ENCODE measurements at places on chromosomes 6 and 20.

DNA sequence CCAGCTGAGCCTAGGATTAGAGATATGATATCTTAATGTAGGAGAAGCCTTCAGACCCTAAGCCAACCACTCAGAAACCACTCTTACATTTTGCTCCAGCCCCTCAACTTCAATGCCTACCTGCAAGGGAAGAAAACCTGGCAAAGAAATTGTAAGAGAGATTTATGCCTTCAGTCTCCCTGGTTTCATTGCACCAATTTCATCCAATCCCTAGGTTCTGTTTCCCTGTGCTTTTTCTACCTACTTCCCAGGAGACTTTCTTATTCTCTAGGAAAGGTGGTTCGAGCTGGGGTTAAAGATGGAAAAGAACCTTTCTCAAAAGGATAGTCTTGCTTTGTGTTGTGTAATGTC, 1.1 kb upstream of the TCF21 start:
- no peak for DNase-seq

DNA sequence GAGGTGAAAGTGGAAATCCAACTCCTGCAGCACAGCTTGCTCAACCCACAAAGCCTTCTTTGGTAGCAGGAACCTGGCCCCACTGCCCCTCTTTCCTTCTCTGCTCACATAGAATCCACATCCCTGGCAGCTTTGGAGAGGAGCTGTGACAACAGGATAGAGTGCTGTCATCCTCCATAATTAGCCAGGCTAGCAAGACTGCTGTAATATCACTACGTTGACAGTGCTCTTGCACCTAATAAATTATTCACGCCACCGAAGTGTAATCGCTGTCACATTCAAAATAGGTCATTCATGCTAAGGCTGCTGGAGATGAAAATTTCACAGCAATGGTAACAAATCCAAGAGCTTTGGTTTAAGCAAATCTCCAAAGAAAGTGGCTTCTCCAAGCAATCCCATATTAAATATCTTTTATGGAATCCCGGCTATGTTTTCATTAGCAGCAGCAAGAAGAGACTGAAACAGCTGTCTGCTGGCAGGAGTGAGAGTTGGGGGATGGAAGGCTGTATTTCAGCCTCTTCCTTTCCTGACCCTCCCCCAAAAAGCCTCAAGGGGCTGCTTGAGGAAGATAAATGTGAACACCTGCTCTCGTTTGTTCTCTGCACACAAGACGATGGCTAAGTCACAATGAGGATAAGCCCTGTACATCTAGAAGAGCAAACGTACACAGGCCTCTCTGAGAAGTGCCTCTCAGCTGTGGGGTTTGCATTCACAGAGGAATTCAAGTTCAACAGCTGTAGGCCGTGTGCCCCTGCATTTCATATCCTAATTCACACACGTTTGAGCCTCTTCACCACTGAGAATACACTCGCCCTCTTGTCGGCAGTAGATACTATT, 16.5 kb downstream of the RIPOR2 start:
- no peak for DNase-seq

- no peak for DNase-seq
These were observed 224.9 kb downstream of the PHACTR1 start for GRCh38 chr6:12941422-12941821.

- DNase-seq = no peak
These were observed 31.8 kb downstream of the KCNK5 start for GRCh38 chr6:39197521-39197920.

GRCh38 chr6:10441004-10441654, 26.3 kb upstream of the TFAP2A start:
- no peak for DNase-seq

DNA sequence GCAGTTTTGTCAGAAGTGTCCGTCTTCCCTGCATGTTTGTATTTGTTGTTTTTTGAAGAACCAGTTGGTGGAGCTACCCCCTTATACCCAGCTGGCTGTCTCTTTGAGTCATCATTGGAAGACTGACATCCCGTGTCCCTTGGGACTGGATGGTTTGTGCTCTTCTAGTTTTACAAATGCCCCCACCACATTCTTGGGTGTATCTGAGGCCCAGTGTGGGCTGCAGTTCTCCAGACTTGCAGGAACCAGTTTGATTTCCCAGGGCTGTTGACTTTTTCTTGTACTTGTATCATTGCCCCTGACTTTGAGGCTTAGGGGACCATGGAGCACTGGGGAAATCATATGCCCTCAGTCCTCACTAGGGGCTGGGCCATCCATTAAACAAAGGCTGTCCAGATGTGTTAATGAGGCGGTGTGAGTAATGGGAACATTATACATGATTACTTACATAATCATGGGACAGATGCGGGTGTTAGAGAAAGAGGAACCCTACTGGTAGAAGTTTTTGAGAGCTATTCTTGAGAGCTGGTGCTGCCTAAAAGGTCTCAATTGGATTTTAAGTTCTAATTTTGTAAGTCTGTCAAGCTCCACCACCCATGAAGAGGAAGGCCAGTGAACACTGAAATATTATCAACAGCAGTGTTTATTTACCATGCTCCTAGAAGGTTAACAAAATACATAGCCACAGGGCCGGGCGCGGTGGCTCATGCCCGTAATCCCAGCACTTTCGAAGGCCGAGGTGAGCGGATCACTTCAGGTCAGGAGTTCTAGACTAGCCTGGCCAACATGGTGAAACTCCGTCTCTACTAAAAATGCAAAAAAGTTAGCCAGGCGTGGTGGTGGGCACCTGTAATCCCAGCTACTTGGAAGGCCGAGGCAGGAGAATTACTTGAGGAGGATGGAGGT, 8.5 kb downstream of the JARID2 start:
- DNase-seq = no peak

DNA sequence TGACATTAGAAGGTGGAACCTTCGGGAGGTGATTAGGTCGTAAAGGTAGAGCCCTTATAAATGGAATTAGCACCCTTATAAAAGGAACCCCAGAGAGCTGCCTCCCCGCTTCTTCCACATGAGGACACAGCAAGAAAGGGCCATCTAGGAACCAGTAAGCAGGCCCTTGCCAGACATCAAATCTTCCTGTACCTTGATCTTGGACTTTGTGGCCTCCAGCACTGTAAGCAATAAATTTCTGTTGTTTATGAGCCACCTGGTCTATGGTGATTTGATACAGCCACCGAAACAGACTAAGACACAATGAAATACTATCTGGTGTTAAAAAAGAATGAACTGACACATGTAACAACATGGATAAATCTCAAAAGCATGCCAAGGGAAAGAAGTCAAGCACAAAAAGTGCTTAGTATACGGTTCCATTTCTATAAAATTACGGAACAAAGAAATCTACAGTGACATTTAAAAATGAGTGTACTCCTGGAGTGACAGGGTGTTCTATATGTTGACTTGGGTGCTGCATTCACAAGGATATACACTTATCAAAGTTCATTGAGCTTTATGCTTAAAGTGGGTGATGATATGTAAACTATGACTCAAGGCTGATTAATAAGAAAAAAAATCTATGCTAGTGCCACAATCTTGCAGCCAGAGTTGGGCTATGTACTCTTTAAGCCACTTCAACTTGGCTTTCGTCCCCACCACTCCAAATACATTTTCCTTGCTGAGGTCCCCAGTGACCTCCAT, 18.4 kb downstream of the SERPINB1 start:
- no peak for DNase-seq

DNA sequence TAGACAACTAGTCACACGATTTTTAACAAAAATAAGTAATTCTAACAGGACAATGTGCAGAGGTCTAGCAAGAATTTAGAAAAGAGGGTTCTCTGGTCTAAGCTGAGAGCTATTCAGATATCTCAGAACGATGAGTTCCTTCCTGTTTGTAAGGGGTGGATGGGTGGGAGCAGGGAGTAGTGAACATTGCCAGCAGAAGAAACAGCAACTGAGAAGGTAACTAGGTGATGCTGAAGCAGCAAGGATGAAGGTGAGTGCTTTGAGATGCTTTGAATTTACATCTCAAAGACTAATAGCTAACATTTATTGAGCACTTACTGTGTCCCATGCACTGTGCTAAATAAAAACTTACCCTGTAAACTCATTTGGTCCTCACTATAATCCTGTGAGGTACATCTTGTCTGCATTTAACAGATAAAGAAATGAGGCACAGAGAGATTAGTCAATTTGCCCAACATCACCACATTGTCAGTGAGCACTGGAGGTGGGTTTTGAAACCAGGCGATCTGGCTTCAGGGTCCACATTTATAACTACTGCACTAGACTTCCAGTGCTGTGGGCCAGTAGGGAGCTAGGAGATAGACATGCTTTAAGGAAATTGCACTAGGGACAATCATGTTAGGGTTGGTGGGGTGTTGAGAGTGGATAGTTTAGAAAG, 15.7 kb downstream of the BRD2 start:
- no peak for DNase-seq

DNA sequence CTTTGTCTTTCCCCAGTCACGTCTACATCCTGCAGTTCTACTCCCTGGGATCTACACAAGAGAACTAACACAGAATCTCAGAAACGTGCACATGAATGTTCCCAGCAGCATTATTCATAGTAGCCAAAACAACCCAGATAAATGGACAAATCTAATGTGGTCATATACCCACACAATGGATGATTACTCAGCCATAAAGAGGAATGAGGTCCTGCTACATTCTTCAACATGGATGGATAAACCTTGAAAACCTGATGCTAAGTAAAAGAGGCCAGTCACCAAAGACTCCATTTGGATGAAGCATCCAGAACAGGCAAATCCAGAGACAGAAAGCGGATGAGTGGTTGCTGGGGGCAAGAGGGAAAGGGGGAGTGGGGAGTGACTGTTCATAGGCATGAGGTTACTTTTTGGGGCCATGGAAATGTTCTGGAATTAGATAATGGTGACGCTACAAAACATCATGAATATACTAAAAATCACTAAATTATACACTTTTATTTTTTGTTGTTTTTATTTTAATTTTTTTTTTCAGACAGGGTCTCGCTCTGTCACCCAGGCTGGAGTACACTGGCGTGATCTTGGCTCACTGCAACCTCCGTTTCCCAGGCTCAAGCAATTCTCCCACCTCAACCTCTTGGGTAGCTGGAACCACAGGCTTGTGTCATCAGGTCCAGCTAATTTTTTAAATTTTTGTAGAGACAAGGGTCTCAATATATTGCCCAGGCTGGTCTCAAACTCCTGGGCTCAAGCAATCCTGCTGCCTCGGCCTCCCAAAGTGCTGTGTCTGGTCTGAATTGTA, 50.8 kb upstream of the DSN1 start:
- DNase-seq = no peak

DNA sequence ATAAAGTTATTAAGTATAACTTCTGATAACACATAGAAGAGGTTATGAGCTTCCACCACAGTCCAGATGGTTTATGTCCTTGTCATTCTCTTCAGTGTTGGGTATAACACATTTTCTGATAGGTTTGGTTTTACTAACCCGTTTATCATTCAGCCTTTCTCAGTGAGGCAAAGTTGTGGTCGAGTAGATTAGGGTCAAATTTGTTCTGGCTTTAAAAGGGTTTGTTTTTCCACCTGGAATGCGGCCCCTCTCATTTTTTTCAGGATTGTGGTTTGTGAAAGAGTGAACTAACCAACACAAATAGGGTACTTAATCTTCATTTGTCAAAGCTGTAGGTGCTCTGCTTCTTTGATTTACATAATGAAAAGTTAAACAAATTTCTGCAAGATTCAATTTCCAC, 204.2 kb upstream of the ASCC3 start:
- no peak for DNase-seq

DNA sequence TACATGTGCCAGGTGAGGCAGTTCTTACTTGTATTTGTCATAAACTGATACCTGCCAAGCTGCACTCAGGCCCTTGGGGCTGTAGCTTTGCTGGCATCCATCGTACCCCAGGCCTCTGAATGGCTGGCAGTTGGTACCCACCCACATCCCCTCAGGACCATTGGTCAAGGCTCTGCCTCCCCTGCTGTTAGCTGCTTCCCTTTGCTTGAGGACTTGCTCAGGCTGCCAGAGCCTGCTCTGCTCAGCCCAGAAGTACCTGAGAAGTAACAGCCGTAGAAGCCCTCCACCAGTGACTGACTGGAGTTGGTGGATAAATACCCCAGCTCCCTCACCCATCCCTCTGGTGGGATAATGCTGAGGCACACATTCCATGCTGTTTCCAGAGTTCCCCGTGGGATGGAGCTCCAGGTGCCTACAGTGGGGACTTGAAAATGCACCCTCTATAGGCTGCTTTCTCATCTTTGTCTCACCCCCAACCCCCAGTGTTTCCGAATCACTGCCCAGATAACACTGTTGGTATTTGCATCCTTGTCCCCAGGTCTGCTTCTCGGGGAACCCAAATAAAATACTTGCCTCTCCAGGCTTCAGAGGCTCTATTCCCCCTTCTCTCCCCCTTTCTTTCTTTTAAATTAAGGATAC, 7.3 kb downstream of the EBF4 start:
- DNase-seq = peak; percentile 44

DNA sequence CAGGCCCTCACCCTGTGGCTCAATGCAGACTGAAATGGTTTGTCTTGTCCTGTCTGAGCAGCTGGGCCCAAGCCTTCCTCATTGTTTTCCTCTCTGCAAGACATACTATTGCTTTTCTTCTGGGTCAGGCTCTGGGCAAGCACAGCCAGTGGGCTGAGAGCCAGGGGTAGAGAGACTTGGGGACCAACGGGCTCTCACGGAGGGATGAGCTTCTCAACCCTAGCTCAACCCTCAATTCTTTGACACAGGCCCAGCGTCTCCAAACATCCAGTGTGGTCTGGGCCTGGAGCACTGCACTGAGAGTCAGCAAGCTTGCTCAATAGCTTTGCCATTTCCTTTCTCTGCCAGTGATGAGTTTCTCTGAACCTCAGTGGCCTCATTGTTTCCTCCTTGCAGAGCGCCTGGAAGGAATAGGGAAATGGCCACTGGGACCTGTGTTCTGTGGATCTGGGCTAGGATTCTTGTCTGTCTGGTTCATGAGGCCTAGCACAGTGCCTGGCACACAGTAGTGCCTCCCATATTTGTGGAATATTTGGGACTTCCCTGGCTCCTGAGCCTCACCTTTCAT, 9.3 kb downstream of the ANGPT4 start:
- DNase-seq = no peak

DNA sequence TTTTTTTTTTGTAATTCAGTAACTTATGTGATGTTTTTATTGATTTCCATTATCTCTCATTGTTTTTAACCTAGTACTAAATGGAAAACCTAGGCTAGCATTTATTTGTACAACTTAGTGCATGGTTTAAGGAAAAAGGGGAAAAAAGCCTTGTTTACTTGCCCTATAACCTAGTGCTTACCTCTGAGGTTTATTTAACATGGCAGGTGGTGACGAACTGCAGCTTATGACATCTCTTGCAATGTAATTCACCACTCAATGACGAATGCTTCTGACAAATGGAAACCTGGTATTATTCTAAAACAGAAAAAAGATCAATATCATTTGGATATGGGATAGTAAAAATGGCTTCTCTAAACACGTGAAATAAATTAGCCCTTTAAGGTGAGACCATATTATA, 618.6 kb upstream of the FLRT3 start:
- no peak for DNase-seq
